ENCODE measurements at places on chromosomes 6 and 20.

- DNase-seq = no peak
Observed at GRCh38 chr20:50304501-50304856, 113.8 kb downstream of the CEBPB start.

- DNase-seq = no peak
Observed at GRCh38 chr20:40471261-40471629, 217.8 kb downstream of the MAFB start.

GRCh38 chr6:13065581-13065980 is 262.8 kb downstream of the TBC1D7 start:
- no peak for DNase-seq

DNA sequence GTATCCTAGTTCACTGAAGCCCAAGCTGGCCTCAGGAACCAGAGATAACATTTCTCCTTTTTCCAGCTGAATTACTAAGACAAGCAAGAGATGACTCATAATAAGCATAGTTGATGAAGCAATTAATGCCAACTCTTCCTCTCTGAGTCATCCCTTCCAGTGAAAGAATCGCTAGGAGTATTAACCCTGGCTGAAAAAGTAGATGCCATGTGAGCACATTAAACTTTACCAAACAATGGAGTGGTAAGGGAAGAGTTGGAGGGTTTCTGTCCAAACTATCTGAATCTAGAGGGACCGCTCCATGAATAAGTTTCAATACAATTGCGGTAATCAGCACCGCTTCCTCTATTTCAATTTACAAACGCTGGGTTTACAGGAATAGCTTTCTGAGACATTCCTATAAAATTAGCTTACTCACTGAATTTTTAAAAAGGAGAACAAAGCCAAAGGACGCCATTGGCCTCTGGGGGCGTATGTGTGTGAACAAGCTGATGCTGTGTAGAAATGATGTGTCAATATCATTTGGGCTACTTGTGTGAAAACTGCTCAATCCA is 48.3 kb downstream of the ATXN1 start:
- DNase-seq = no peak

DNA sequence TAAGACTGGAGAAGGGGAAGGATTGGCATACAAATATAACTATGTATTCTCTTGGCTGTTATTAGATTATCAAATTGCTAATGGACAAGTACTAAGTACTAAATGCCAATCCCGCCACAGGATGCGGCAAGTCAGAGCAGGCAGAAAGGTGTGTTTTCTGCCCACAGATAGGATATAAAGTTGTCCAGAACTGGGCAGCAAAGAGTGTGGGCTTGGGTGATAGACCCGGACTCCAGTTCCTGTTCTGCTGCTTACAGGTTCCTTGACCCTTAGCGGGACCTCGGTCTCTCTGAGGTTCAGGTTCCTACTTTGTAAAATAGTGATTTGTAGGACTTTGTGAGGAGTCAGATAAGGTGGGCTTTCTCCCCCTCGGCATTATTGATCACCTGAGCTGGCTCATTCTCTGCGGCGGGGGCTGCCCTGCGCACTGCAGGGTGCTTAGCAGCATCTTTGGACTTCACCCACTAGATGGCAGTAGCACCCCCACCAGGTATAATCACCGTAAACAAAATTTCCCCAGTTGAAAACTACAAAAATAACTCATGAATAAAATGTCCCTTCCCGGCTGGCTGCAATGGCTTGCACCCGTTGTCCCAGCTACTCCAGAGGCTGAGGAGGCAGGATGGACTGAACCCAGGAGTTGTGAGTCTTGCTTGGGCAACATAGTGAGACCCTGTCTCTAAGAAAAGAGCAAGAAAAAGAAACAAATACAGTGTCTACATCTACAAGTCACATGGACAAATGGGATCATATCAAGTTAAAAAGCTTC is 193.1 kb downstream of the DOK5 start:
- no peak for DNase-seq

DNA sequence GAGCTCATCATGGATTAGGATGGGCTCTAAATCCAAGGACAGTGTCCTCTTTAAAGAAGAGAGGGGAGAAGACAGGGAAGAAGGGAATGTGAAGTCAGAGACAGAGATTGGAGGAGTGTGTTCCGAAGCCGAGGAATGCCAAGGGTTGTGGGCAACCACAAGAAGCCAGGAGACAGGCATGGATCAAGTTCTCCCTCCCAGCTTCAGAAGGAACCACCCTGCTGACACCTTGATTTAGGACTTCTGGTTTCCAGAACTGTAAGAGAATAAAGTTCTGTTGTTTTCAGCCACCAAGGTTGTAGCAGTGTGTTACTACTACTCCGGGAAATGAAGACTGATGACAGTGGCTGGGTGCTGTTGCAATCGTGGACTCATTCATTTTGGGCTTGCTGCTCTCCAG is 120.1 kb downstream of the RPS12 start:
- no peak for DNase-seq

- DNase-seq = no peak
Observed at GRCh38 chr6:170063851-170064602, 226.9 kb downstream of the DLL1 start.

- no peak for DNase-seq
Observed at GRCh38 chr20:41862476-41862875, 244.3 kb upstream of the CHD6 start.

DNA sequence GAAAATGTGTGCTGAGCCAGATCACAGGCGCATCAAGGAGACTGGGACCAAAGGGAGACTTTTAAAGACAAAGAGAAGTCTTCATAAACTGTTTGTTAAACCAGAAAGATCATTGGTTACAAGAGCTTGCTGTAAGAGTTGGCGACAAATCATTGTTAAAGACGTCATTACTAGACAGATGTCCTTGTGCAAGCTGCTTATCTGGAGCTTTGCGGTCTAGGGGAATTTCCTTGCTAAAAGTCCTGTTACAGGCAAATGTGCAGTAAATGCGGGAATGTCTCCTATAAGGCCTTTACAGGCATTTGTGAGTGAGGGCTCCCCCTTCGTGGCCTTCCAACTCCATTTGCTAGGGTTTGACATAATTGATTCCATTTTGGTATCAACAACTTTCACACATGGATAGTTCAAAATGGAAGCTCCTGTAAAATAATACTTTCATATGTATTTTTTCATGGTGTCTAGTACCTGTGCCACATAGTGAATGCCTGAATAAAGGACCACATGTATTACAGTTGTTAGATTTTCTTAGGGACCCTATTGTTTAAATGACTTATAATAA is 362.4 kb downstream of the UTRN start:
- DNase-seq = no peak

DNA sequence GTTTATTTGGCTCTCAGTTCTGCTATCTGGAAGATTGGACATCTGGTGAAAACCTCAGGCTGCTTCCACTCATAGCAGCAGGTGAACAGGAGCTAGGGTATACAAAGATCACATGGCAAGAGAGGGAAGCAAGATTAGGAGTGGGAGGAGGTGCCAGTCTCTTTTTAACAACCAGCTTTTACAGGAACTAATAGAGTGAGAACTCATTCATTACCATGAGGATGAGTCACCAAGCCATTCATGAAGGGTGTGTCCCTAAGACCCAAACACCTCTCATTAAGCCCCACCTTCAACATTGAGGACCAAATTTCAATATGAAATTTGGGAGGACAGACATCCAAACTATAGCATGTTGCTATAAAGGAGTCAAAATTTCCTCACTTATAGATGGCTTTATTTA is 85.4 kb upstream of the HCRTR2 start:
- DNase-seq = no peak

DNA sequence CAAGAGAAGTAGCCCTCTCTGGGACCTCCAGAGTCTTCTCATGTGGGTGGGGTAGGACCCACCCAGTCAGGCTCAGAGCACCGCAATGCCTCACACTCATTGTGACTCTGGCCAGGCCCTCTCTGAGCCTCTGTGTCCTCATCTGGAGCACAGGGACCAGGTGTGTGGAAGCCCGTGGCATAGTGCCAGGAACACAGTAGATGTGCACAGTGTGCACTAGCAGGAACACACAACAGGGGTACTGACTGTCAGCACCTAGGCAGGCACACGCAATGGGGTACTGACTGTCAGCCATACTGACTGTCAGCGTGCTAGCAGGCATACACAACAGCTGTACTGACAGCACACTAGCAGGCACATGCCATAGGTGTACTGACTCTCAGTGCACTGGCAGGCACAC is 2.0 kb upstream of the STMN3 start:
- no peak for DNase-seq

DNA sequence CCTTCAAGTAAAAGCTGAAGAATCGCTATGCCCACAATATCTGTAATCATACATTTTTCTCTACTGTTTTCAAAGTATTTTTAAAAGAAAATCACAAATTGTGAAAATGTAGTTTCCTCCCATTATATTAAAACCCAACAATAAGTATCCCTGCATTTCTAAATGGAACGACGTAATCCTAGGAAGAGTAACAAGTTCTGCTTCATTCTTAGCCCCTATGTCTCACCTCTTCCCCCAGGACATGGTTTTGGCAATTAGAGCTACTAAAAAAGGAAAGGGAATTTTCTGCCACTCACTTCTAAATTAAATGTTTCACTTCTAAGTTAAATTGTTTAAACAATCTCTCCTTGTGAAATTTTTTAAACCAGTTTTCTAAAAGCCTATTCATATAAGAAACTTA is 47.4 kb downstream of the TBPL1 start:
- no peak for DNase-seq

- DNase-seq = no peak
Observed at GRCh38 chr6:54621285-54621684, 225.3 kb upstream of the FAM83B start.

DNA sequence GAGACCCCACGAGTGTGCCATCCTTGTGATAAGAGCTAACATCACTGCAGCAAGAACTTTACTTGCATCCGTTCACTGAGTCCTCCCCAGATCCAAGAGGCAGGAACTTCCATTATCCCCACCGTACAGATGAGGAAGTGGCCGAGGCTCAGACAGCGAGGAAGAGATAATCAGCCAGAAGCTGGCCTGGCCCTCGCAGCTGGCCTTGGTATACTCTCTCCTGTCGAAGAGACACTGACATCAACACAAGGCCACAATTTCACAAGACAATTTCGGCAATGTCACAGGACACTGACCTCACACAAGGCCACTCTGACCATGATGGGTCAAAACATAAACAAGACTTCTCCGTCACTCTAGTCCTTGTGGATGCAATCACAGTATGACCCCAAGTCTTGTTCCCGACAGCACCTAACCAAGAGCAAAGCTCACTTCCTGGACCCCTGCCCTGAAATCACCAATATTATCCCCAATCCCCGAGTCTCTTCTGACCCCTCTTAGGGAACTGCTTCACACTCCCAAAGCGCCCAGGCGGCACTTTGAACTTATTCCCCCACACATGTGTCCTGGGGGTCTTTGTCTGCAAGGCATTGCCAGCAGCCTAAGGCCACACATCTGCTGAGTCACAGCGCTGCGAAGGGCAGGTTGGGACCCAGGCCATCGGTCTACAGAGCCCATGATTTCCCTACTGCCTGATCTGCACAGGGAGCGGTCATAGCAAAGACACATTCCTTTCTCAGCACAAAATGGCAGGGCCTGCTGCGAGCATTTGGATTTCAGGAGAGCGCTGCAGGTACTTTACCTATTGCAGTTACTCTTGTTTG is 14.8 kb upstream of the VAPB start:
- no peak for DNase-seq

- DNase-seq = no peak
Observed at GRCh38 chr6:3575166-3575565, 118.3 kb upstream of the SLC22A23 start.

- no peak for DNase-seq
Observed at GRCh38 chr20:10927936-10928840, 254.4 kb upstream of the JAG1 start.

DNA sequence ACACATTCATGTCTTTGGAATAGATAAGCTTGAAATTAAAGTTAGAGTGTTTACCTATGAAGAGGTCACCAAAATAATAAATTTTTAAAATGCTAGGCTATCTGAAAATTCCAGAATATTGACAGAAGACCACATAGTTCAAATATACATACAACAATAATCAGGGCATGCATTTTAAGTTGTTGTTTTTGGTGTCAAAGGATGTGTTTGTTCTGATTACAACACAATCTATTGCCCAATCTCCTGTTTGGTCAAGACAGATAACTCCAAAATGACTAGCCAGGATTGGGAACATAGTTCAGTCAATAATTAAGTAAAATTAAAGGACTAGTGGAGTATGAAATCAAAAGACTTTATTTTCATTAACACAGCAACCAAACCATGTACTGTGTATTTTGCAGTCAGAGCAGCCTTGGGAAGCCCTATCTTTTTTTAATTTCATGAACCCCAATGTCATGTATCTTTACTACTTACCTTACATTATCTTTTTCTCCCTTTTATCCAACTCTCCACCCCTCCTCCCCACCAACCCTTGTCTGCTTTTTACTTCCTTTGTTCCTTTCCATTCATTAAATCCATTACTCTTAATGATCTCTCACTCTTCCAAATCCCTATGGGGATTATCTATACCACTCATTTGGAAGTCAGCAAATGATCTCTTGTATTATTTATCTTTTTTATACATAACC is 111.2 kb downstream of the CDK19 start:
- no peak for DNase-seq

DNA sequence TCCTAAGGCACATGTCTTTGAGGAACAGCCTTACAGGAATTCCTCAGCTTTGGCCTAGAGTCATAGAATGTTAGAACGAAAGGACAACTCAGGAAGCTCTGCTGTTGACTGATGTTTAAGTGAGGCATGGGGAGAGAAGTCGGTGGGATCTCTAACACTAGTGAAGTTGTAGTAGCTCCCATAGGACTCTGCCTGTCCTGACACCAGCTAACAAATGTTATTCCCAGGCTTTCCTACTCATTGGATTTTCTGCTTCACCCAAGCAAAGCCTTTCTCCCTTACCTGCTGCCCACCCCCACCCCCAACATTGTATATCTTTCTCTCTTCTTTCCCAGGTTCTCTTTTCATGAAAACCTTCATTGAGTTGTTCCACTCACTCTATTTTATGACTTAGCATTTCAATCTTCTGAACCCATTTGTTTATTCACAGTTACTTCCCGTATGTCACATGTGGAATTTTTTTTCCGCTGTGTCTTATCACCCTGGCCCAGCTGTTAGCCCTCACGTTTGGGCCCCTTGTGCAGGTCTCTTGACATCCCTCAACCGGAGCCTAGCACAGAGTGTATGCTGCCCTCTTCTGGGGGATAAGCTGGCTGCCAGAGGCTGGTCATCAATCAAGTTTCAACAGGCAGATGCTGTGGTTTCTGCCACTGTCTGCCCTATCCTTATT is 39.2 kb upstream of the RNF8 start:
- no peak for DNase-seq
